ENCODE measurements at places on chromosomes 4 and X. TPM values are rescaled to one million over a fixed set of nuclear protein-coding genes. Genes with fewer than 3 reads are reported as not detected.

DNA sequence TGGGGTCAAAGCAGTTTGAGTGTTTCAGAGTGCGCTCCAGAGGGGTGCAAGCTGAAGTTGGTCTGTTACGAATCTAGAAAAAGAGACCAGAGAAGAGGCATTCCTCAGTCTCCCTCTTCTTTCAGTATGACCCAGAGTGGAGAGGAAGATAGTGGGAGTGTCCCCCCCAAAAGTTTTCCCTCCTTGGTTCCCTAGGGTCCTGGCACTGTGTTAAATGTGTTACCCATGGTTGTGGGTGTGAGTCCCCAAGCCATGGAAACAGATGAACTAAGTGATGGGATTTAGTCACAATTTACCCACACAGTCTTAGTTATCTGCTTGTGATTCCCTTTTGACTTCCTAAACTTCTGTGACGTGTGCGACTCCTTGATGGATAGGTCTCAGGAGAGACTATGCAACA, 27.0 kb upstream of the NAF1 start:
- no peaks in the 10 kb centered on the region for H3K4me1 ChIP-seq
- no peak overlapping the region for H3K4me3 ChIP-seq

DNA sequence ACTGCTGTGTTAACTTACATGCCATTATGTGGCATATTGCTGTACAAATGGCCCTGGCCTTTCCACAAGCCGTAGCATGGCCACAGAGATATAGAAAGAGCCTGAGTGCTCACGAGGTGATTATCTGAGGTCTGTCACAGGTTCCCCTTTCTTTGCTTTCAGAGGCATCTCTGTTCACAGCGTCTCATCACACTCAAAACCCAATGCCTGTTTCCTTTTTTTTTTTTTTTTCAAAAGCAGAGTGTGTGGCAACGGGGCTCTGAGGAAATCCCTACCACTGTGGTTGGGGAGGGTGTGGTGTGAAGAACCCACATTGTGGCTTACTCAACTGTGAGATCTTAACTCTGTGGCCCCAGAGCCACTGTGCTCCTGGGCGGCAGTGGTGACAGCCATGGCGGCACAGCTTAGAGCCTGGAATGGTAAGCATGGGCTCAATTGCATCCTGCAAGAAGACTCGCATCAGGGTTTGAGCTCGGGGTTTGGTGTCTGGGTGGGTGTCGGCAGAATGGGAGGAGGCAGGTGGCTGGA, 30.8 kb downstream of the RTL5 start:
- no peaks in the 10 kb centered on the region for H3K36me3 ChIP-seq
- no peaks in the 10 kb centered on the region for H3K27me3 ChIP-seq
- H3K4me3 ChIP-seq = no peak overlapping the region
- H3K4me1 ChIP-seq = no peaks in the 10 kb centered on the region

- H3K4me3 ChIP-seq = no peak overlapping the region
- no peak for DNase-seq
- no peaks in the 10 kb centered on the region for H3K27me3 ChIP-seq
- no peaks in the 10 kb centered on the region for H3K36me3 ChIP-seq
- H3K27ac ChIP-seq = no peak overlapping the region
These were observed 72.8 kb upstream of the ARSJ start for GRCh38 chr4:114052227-114052626.

DNA sequence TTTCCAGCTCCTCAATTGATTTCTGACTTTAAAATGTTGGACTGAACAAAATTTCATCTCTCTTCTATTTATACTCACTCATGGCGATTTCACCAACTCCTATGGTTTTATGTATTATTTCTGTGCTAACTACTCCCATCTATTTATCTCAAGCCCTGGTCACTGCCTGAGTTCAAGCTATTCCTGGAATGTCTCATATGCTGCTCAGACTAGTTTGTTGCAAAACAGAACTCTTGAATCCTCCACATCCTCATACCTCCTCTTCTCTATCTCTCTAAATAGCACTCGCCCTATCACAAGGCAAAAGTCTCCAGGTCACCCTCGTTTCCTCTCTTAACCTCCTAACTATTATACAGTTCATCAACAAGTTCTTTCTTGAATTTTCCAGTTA, 19.0 kb upstream of the DDX60 start:
- DNase-seq = no peak
- H3K27me3 ChIP-seq = no peaks in the 10 kb centered on the region
- H3K4me3 ChIP-seq = no peak overlapping the region
- no peaks in the 10 kb centered on the region for H3K36me3 ChIP-seq
- no peaks in the 10 kb centered on the region for H3K4me1 ChIP-seq
- H3K27ac ChIP-seq = no peak overlapping the region

- no peaks in the 10 kb centered on the region for H3K27me3 ChIP-seq
- H3K4me1 ChIP-seq = peaks cover 22% of the 10 kb centered on the region
- peak overlapping the region; percentile 17 for H3K27ac ChIP-seq
- peak overlapping the region; percentile 55 for H3K4me3 ChIP-seq
These were observed 651 bp downstream of the UCHL1 start for GRCh38 chr4:41257257-41257901.

The GAGE12E gene
- not detected for total RNA-seq

- peak overlapping the region; percentile 76 for H3K4me3 ChIP-seq
- H3K4me1 ChIP-seq = peaks cover 40% of the 10 kb centered on the region
- no peak overlapping the region for H3K27ac ChIP-seq
- H3K27me3 ChIP-seq = no peaks in the 10 kb centered on the region
These were observed 2.6 kb downstream of the PGK1 start for GRCh38 chrX:78106651-78106986.

DNA sequence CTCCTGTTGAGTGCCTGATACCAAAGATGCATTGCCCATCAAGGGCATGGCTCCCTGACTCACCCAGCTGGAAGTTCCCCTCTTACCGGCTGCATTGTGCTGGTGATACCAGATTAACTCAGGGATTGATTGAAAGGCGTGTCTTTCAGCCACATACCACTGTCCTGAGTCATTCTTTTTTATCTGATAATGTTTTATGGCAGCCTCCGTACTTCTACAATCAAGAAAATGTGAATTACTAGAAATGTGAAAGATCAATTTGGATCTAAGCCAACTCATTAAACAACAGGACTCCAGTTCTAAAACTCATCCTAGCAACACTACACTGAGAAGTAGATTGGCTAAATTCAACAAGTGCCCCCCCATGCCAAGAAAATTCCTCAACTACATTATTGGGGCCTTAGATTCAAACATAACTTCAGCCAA, 40.0 kb downstream of the TXK start:
- no peak overlapping the region for H3K4me3 ChIP-seq
- no peak for DNase-seq
- no peak overlapping the region for H3K27ac ChIP-seq
- no peaks in the 10 kb centered on the region for H3K27me3 ChIP-seq
- H3K4me1 ChIP-seq = no peaks in the 10 kb centered on the region

DNA sequence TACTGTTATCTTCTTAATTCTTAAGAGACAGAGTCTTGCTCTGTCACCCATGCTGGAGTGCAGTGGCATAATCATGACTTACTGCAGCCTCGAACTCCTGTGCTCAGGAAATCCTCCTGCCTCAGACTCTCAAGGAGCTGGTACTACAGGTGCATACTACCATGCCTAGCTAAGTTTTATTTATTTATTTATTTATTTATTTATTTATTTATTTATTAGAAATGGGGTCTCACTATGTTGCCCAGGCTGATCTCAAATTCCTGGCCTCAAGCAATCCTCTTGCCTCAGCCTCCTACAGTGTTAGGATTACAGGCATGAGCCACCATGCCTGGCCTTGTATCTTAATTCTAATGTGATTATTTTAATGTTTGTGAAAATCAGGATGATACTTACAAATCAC, 125.6 kb downstream of the THOC2 start:
- H3K4me3 ChIP-seq = no peak overlapping the region
- no peaks in the 10 kb centered on the region for H3K4me1 ChIP-seq

DNA sequence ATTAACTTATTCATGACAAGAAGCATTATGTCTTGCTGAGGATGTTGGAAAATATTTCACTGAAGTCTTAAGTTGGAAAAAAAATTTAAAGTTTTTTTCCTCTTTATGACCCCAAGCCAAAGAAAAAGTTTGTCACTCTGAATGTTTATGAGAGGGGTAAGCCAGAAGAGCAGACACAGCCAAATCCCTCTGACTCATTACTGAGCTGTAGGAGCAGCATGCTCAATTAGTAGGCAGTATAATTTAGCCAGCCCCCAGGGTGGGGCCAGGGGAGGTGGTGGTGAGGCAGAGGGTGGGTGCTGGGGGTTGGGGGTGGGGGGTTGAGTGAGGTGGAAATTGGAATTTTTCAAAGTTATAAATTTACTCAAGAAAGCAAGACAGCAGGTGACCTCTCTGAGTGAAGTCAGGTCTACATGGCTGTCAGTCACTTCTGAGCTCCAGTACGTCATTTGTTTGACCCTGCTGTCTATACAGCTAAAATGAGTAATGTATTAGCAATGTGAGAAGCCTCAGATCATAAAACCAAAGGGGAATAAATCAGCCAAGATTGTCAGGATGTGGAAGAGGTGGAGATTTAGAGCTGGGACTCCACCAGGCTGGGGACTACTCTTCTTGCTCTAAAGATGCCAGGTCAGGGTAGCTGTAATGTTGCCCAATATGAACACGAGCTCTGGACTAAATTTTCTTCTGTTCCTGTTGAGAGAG, 98.8 kb upstream of the NDP start:
- no peak for DNase-seq
- H3K4me1 ChIP-seq = peaks cover 7% of the 10 kb centered on the region
- no peak overlapping the region for H3K27ac ChIP-seq

DNA sequence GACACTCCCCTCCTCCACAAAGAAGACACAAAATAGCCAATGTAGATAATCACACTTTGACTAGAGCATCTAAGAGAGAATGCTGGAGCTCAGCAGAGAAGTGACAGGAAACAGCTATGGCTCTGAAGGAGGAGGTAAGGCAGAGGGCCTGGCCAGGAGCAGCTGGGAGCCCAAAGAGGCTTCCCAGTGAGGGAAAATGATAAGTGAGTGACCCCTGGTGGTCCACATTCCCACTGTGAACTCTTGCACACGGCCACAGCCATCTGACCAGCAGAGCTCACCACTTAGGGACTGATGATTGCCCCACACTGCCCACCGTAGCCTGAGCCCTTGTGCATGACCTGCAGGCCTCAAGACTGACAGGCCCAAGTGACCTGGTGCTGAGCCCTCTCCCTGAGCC, 162.7 kb upstream of the GALNTL6 start:
- H3K27me3 ChIP-seq = no peaks in the 10 kb centered on the region
- H3K36me3 ChIP-seq = no peaks in the 10 kb centered on the region
- H3K27ac ChIP-seq = no peak overlapping the region
- no peaks in the 10 kb centered on the region for H3K4me1 ChIP-seq
- no peak for DNase-seq

DNA sequence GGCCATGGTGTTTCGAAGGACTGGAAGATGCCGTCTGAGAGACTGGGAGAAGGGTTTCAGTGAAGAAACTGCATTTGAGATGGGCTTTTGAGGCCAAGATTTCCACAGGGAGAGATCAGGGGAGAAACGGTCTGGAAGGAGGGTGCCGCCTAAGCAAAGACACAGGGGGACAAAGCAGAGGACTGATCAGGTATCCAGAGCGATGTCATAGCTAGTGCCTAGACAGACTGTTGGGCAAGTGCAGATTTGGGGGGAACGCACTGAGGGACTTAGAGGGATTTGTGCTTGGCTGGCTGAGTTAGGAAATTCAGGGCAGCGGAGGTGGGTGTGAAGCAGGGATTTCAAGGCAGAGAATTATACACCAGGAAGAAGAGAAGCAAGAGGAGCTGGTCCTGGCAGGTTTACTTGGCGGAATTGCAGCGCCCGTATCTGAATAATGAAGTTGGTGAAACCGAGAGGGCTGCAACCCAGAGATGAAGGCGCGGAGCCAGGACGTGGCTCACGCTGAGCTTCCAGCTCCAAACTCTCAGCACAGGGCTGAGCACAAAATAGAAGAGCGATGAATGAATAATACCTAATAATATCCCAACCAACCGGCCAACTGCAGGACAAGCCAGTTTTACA, 106.9 kb downstream of the MAML3 start:
- no peak overlapping the region for H3K27ac ChIP-seq
- no peaks in the 10 kb centered on the region for H3K36me3 ChIP-seq
- no peak overlapping the region for H3K4me3 ChIP-seq
- H3K27me3 ChIP-seq = no peaks in the 10 kb centered on the region
- DNase-seq = no peak

The PCDH19 gene
- 3.4 TPM for total RNA-seq

GRCh38 chrX:43958529-43958928, 14.7 kb downstream of the NDP start:
- H3K27me3 ChIP-seq = no peaks in the 10 kb centered on the region
- H3K4me3 ChIP-seq = no peak overlapping the region
- H3K4me1 ChIP-seq = no peaks in the 10 kb centered on the region
- no peaks in the 10 kb centered on the region for H3K36me3 ChIP-seq

DNA sequence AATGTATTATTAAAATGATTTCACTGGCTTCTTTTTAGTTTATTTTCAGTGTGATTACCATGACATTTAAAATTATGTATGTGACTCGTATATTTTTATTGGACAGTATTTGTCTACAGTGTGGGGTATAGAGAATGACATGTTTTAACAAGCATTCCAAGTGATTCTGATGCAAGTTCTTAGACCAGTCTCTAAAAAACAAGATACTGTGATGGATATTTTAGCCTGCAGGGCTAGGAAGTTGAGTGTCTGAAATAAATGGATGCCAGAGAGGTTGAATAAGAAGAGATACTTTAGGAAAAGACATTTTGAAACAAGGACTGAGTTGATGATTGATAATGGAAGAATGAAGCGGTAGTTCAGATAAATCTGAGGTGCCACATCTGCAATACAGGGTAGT, 3.5 kb upstream of the MAD2L1 start:
- no peak for DNase-seq
- H3K4me1 ChIP-seq = peaks cover 27% of the 10 kb centered on the region
- no peak overlapping the region for H3K27ac ChIP-seq

DNA sequence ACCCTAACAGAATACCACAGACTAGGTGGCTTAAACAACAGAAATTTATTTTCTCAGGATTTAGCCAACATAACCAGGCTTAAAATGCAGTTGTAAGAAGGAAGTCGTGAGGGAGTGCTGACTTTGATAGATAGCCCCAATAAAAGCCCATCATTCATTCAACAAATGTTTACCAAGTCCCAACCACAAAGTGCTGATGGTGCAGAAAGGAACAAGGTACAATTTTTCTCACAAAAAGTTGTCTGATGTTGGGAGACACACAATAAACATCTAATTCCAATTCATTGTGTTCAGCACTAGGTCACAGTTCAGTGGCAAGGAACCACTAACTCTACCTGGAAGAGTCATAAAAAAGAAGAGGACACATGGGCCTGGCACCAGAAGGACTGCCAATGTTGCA, 42.2 kb downstream of the AKAP4 start:
- H3K27me3 ChIP-seq = no peaks in the 10 kb centered on the region
- no peak overlapping the region for H3K27ac ChIP-seq
- H3K4me3 ChIP-seq = no peak overlapping the region

DNA sequence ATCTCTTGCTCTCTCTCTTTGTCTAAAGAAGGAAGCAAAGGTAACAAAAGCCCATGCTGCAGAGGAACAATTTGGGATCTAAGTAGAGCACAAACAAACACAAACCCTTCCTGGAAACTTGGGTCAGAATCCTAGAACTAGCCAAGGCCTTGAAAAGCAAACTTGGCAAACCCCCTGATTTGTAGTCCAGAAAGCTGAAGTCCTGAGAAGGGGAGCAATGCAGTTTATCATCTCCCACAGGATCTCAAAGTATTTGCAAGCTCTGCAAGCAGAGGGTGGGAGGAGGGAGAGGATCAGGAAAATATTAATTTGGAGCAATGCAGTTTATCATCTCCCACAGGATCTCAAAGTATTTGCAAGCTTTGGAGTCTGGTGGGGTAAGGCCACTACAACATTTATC, 379.5 kb upstream of the FGF13 start:
- no peaks in the 10 kb centered on the region for H3K36me3 ChIP-seq
- no peaks in the 10 kb centered on the region for H3K27me3 ChIP-seq
- no peak overlapping the region for H3K4me3 ChIP-seq
- no peak for DNase-seq

All from vagina (tissue), 2 donors.